ENCODE measurements at places on chromosomes 12 and 14.

GRCh38 chr14:65972891-65973290, 513.3 kb upstream of the CCDC196 start:
- DNase-seq: no peak

DNA sequence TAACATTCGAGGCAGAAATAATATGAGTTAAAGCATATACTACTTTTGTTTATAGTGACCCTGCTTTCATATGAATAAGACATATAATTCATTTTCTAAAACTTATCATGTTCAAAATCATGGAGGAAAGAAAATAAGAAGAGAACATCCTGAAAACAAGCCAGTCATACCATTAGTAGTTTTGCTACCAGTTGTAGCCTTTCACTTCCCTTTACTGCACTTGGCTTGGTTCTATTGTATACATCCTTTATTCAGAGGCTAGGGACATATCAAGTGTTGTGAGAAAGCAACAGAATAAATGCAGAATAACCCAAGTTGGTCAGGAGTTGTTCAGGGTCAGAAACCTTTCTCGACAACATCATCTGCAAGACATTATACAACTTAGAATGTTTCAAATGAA, 598.7 kb downstream of the SOX5 start:
- DNase-seq: no peak

DNA sequence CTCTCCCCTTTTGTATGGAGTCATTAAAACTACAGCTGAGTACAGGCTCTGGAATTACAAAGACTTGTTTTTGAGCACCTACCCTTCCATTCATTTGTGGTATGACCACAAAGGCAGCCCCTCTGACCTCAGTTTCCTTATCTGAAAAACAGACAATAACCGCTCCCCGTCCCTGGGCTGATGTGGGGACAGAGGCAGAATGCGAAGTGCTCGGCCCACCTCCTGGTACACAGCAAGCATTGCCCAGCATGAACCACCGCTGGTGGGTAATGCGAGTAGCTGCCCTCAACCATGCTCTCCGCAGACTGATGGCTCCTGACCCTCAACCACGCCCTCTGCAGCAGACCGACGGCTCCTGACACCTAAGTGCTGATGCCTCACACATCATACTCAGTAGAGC, 22.4 kb downstream of the P2RX2 start:
- no peak for DNase-seq

DNA sequence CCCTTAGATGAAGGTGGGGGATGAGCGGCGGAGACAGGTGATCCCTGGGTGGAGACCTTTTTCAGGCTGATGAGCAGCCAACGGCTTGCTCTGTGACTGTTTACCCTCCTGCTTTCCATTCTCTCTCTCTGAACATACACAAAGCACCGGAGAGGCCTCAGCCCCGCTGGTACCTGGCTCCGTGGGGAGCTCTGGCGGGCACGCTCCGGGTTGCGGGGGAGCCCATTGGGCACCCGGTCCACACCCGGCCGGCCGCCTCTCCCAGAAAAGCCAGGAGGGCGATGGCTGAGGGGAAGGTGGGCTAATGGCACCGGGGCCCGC, 545 bp downstream of the SMARCC2 start:
- DNase-seq: no peak

- no peak for DNase-seq
Observed at GRCh38 chr14:97776890-97777558, 979.8 kb downstream of the VRK1 start.

DNA sequence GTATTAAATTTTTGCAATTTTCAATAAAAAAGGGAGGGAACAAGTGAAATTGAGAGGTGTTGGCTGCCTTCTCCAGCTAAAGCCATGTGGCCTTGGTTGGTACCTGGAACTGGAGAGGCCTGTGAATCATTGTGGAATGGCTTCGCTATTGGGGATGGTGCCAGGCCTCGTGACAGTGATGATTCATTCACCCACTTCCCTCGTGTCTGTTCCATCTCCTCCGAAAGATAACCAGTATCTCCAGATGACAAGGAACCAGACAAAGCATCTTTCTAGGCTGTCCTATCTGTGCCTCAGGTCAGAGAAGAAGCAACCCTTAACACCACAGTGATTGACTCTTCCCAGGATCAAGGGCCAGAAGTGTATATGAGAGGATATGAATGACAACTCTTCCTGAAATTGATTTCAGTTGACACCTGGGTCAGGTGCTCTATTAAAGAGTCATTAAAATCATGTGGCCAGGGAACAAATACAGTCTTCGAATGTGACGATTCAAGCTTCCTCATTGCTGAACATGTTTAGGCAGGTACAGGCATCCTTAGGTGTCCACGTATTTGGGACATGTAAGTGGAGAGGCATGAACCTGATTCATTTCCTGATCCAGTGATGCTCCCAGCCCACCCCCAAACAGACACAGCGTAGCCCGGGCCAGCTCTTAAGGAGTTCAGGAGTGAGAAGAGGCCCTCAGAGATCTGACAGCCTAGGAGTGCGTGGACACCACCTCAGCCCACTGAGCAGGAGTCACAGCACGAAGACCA, at the start of gene RNASE7:
RNASE7 (plus strand) TSS at position 687 of the 758 bp plus-strand sequence. CDS start 631 bp downstream, outside the sequence.
- no peak for DNase-seq

DNA sequence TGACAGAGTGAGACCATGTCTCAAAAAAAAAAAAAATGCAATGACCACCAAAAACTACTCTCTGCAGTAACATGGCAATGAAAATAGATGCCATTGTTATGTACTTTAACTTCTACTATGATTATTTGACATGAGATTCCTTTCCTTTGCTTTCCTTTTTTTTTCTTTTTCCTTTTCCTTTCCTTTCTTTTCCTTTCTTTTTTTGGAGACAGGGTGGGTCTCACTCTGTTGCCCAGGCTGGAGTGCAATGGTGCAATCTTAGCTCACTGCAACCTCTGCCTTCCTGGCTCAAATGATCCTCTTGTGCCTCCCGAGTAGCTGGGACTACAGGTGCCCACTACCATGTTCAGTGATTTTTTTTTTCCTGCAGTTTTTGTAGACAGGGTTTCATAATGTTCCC, 24.9 kb upstream of the ETFBKMT start:
- no peak for DNase-seq

- no peak for DNase-seq
Observed at GRCh38 chr14:57502586-57503254, 9.1 kb upstream of the CCDC198 start.

DNA sequence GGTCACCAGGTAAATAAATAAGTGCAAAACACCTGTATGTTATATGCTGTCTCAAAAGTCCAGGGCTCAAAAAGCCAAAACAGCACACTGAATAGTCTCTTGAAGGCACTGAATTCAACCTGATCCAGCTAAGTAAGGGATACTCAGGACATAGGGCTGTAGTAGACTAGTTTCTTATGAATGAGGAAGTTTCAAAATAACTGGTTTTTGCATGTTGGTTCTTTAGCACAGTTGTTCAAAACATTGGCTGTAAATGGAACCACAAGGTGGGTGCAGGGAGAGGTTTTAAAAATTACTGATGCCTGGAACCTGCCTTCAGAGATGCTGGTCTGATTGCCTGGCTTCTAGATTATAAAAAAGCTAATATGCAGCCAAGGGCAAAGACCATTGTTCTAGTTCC, 34.1 kb downstream of the NDUFA12 start:
- no peak for DNase-seq

- DNase-seq: no peak
Observed at GRCh38 chr12:72677139-72677538, 405.0 kb downstream of the TRHDE start.

DNA sequence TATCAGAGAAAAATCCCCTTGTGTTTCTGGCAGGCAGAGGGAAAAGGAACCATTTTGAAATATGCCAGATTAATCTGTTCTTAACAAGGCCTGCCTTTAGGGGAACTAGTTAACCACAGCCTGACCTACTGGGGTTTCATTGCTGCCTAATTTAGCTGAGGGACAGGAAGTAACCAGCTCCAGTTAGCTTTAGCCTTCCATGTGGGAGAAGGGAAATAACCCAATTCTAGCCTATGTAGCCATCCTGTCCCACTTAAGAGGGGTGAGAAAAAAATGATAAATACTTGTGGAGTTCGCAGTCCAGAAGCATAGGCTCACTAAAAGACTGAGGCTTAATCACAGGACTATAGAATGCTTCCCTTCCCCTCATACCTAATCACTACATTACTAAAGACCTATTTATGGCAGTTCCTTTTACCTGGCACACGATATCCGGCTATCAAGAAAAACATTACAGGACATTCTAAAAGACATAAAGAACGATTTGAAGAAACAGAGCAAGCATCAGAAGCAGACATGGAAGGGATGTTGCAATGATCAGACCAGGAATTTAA, 22.8 kb downstream of the COX8C start:
- no peak for DNase-seq

DNA sequence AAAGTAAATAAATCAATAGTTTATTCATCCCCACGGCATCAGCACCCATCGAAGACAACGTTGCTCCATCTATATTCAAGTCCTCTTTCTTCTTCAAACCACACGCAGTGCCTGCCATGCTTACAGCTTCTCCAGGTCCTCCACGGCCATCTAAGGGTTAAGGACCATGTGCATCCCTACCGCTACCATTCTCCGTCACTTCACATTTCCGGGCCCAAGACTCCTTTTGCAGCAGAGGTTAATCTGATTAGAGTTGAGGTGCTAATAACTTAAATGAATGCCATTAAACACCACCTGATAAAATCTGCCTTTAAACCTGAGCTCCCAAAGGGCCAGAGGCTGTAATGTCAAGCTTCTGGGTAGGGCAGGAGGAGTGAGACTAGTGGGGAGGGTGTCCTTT, 79.7 kb upstream of the CCND2 start:
- no peak for DNase-seq

GRCh38 chr12:121086781-121087295, 45.8 kb upstream of the P2RX7 start:
- no peak for DNase-seq

DNA sequence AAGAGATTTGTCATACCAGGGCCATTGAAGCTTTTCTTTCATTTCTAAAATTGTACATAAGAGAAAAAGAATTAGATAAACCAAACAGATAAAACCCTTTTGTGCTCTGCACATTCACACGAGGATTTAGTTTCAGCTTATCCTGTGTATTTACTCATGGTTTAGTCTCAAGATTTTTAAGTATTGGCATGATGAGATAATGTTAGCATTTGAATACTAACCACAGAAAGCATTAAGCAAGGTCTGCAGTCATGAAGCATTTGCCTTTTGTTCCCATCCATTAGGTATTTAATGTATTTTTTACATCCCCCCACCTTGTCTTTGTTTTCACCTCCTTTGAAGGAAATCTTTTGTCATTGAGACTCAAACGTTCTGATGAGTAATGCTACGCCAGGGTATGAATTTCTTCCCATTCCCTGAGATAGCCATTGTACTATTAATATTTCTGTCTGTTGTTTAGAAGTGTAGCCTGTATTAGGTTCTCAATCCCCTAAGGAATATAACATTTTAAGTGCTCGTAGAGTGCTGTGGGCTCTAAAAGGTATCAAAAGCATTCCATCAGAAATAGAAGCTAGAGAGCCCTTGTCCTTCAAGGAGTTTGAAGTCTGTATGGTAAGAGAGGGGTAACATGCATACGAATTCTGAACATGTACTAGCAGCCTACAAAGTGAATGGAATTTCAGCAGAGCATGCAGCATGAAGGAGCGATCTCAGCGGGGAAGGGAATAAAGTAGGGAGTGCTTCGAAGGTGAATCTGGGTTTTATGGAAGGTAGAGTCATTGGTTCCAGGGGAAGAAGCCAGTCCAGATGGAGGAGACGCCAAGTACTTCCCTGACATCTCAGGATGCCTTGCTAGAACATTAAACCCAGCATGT, 22.3 kb downstream of the CRADD start:
- no peak for DNase-seq

- no peak for DNase-seq
Observed at GRCh38 chr14:68894802-68895703, 84.0 kb downstream of the ACTN1 start.

GRCh38 chr12:53737093-53737808, 10.0 kb upstream of the CALCOCO1 start:
- DNase-seq: no peak
